Glomerular endothelial cell (primary cell): ENCODE measurements at places on chromosomes 11 and 22.

GRCh38 chr11:115919341-115920091 is 415.3 kb upstream of the CADM1 start:
- DNase-seq, result no peak

- no peak for DNase-seq
These were observed 64.3 kb downstream of the CYB5R2 start for GRCh38 chr11:7609015-7609414.

- no peak for DNase-seq
These were observed 138.0 kb downstream of the TRPC6 start for GRCh38 chr11:101445761-101446160.

- no peak for DNase-seq
These were observed 16.6 kb upstream of the MS4A6E start for GRCh38 chr11:60310407-60310998.

DNA sequence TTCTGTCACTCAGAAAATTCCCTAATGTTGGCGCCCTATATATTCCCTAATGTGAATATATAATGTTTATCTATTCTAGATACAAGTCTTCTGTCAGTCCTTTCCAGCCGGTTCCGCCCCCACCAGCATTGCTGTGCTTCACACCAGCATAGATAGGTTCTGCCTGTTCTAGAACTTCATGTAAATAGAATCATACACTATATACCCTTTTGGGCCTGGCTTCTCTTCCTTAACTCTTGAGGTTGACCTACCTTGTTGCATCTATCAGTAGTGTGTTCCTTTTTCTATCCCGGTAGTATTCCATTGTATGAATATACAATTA is 34.6 kb downstream of the OTOG start:
- no peak for DNase-seq

DNA sequence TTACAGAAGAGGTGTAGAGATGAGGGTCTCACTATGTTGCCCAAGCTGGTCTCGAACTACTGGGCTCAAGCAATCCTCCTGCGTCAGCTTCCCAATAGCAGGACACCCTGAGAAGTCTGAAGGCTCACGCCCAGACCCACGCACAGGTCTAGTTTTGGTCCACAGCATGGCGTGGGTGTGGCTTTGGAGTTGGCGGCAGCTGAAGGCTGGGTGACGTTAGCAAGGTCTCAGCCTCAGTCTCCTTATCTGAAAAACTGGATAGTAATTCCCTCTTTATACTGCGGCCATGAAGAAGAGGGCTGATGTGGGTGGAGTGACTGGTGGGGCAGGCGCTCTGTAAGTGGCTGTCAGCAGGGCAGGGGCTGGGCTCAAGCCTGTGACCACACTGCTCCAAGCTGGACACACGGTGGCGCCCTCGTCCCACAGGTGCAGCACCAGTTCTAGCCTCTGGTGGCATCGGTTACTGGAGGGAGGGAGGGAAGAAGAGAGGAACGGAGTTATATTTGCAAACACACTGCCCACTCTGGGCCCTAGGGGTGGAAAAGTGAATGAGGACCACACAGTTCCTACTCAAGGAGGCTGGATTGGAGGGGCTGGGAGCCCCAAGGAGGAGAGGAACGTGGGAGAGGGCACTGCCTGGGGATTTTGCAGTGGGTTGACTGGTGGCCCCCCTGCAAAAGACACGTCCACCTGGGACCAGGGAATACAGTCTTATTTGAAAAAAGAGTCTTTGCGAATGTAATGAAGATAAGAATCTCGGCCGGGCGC is 19.6 kb upstream of the CARD10 start:
- DNase-seq, result no peak

DNA sequence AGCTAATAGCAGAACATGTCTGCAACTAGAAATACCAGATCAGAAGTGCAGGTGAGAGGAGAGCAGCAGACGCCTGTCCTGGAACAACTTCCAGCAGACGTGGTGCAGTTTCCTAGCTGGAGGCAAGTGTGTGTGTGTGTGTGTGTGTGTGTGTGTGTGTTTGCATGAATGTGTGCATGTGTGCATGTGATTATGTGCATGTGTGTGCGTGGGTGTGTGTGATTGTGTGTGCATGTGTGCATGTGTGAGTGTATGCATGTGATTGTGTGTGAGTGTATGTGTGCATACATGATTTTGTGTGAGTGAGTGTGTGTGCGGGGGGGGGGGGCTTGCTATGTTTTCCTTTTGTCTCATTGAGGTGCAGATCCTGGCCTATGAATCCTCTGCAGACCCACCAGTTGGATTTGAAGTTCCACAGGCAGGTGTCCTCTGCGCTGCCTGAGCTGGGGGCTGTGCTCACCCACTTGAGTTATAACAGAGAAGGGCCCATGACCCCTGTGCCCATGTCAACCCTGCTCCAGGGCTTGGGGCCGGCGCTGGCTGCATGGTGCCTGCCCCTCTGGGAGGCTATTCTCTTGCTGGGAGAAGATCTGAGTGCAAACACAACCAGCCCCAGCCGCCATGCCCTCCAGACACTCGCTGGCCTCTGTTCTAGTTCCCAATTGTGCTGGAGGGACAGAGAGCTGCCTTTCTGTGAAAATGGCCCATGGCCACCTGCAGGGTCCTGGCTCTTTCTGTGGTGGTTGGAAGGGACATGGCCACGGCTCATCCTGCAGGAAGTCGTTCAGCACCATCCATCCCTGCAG is 821.3 kb downstream of the BRD1 start:
- DNase-seq, result no peak

GRCh38 chr11:133793271-133794035 is 51.9 kb downstream of the SPATA19 start:
- no peak for DNase-seq

- no peak for DNase-seq
These were observed 2.7 kb downstream of the GNAZ start for GRCh38 chr22:23072911-23073491.

DNA sequence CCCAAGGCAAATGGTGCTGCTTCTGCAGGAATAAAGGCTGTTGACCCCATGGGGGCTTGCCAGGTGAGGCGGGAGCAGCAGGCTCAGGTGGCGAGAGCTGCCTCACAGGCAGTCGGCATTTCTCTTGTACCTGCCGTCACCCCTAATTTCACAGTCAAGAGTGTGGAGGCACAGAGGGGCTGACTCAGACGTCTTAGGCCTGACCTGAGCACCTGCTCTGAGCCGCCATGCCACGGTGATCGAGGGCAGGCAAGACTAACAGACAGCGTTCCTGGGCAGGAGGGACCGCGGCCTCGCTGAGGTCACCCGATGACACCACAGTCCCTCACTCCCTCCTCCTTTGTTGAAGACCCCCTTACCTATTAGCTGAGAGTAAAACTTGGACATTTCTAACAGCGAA is 5.2 kb downstream of the ALG12 start:
- DNase-seq, result no peak

DNA sequence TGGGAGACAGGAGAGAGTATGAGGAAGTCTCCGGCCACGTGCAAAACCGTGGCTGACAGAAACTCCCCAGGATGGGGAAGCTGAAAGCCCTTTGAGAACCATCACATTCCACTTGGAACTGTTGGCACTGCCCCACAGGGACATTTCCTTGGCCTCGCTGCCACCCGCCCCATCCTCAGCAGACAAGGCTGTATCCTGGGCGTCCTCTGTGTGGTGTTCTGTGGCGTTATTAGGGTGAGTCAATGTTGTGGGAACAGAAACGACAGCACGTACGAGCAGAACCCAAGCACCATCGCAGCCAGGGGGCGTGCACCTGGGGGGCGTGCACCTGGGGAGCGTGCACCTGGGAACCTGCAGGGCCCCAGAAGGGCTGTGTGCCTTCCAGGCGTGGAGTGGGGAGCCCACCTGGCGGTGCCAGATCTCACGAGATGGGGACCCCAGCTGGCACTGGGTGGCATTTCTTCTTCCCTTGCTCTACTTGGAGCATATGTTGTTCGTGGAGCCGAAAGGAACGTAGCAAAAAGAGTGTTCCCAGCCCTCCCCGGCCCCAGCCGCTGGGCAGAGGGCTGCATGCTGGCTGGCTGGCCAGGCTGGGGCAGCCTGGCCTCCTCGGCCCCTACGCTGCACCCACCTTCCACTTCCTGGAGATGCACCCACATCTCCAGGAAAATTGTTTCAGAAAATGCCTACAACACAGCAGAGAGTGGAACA is 35.4 kb downstream of the NFAM1 start:
- DNase-seq, result no peak

- DNase-seq, result no peak
These were observed 222.5 kb downstream of the SOX6 start for GRCh38 chr11:16133867-16134266.

DNA sequence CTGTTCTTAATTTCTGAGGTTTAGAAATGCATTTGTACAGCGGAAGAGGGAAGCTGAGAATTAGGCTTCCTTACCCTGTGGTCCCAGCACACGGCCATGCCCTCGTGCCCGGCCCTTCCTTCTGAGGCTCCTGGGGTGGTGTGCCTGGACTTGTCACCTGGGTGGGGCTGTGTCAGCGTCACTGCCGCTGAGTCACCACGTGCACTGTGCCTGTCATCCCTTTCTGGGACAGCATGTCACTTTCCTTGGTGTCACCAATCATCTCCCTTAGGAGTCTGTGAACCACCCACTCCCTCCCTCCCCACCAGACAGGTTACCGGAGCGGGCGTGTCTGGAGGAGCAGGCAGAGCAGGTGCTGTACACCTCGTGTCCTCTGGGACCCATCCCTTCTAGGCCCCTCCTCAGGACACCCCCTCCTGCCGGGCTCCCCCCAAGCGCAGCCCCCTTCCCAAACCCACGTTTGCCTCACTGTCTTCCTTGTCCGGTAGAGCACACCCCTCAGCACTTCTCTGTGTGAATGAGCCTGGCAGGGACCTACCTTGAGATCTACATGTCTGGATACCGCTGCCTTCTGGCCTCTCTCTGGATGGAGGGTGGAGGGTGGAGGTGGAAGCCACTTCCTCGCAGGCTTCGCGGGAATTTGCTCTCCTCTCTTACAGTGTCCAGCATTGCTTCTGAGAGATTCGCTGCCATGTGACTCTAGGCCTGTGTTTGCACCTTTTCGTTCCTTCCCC is 367.6 kb downstream of the TBC1D22A start:
- DNase-seq, result no peak

- DNase-seq, result no peak
These were observed 7.2 kb downstream of the ATG16L2 start for GRCh38 chr11:72821221-72821919.

GRCh38 chr11:64455456-64456261 is 96.7 kb downstream of the RPS6KA4 start:
- no peak for DNase-seq

DNA sequence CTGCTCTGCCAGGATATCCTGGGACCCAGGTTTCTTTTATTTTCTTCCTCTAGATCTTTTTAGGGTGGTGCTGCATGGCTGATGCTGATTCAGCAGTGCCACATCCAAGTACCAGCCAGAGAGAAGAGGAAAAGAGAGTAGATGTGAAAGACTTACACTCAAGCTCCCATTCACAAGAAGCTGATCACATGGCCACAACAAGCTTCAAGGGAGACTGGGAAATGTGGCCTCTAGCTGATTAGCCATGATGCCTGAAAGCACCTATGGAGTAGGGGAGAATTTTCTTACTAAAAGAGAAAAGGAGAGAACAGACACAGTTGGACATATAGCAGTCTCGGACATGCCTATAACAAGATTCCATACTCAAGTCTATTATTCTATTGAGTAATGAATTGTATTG is 34.4 kb upstream of the FJX1 start:
- no peak for DNase-seq

DNA sequence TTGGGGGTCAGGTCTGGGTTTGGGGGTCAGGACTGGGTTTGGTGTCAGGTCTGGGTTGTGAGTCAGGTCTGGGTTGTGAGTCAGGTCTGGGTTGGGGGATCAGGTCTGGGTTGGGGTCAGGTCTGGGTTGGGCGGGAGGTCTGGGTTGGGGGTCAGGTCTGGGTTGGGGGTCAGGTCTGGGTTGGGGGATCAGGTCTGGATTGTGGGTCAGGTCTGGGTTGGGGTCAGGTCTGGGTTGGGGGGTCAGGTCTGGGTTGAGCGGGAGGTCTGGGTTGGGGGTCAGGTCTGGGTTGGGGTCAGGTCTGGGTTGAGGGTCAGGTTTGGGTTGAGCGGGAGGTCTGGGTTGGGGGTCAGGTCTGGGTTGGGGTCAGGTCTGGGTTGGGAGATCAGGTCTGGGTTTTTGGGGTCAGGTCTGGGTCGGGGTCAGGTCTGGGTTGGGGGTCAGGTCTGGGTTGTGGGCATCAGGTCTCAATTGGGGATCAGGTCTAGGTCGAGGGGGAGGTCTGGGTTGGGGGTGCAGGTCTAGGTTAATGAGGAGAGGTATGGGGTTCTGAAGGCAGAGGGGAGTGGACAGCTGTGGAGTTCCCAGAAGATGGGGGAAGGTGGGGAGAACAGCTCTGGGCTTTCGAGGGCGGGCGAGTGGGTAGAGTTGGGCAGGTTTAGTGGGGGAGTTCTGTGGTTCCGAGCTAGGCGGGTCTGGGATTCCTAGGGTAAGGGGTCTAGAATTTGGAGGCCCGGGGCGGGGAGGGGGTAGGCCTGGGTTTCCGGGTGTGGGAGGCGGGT is 629 bp downstream of the TTLL8 start:
- DNase-seq, result no peak

- DNase-seq, result no peak
These were observed 71.9 kb upstream of the PPARA start for GRCh38 chr22:46078241-46079092.

DNA sequence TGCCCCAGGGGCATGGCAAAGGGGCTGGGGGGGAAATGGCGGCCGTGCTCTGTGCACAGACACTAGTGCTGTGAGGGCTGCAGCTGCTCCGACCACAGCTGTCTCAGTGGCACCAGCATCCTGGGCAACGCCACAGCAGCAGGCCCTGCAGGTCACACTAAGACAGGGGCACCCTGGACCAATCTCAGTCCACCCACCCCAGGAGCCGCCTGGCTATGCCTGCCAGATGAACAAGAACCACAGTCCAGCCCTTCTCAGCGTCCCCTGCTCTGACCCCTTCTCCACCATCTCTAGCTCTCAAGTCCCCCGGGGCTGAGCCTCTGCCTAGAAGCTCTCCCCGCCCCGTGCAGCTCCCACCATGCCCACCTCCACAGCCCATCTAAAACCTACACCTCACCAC is 16.5 kb downstream of the TUBGCP6 start:
- DNase-seq, result no peak
